ENCODE measurements at places on chromosomes 13 and 19. TPM values are rescaled to one million over a fixed set of nuclear protein-coding genes. Genes with fewer than 3 reads are reported as not detected.

TSHZ3 gene
- polyA plus RNA-seq: not detected

SIGLEC12 gene
- 0.28 TPM for polyA plus RNA-seq

NCR1 gene
- polyA plus RNA-seq: not detected

PAF1 gene
- polyA plus RNA-seq: 62.4 TPM
